Stimulated activated CD4-positive, alpha-beta T cell treated with anti-CD3 and anti-CD28 coated beads, Interleukin-1b, Interleukin-23, amount 100 ng/mL, for 1 hour (primary cell): ENCODE measurements at places on chromosomes 12 and 14.

DNA sequence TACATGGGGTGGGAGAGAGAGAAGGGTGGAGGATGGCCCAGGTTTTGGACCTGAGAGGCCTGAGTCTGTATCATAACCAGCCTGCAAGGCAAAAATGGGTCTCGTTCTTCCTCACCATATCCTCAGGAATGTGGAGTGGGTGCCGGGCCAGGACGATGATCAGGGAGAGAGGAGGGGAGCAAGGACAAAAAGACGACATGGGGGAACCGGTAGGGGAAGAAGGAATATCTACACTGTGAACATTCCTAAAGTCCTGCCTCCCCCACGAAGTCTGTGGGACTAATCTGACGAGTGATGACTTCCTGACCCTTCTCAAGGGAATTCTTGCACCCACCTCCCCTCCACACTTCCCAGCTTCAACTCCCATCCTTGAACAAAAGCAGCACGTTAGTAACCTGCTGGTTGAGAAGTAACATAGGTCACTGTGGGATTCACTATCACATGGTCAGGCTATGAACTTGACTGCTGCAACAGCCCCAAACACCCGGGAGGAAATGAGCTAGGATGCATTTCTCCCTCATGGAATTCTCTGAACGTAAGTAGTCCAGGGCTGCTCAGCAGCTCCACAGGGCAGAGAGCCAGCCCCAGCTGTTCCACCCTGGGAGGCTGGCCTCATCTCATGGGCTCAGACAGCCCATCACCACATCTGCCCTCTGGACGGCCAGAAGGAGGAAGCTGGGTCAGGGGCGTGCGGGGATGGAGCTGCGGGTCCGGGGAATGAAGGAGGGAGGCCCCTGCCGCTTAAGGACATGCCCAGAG lies 36.8 kb upstream of the VWF start:
- DNase-seq: no peak

GRCh38 chr14:74552623-74553022 lies 59.1 kb downstream of the ISCA2 start:
- DNase-seq: no peak

DNA sequence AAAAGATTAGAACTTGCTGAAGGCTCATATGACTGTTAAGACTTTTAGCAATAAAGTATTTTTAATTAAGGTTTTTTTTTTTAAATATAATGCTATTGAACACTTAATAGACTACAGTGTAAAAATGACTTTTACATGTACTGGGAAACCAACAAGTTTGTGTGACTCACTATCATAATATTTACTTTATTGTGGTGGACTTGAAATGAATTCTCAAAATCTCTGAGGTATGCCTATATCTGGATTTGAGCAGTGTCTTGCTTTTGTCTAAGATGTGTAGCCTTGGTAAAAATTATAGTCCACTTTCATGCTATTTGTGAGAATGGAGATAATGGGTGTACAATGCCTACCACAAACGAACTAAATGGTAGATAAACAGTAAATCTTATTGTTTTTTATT lies 33.9 kb upstream of the NAV3 start:
- DNase-seq: no peak

- no peak for DNase-seq
Observed at GRCh38 chr14:89755816-89756215, 198.7 kb downstream of the EFCAB11 start.

DNA sequence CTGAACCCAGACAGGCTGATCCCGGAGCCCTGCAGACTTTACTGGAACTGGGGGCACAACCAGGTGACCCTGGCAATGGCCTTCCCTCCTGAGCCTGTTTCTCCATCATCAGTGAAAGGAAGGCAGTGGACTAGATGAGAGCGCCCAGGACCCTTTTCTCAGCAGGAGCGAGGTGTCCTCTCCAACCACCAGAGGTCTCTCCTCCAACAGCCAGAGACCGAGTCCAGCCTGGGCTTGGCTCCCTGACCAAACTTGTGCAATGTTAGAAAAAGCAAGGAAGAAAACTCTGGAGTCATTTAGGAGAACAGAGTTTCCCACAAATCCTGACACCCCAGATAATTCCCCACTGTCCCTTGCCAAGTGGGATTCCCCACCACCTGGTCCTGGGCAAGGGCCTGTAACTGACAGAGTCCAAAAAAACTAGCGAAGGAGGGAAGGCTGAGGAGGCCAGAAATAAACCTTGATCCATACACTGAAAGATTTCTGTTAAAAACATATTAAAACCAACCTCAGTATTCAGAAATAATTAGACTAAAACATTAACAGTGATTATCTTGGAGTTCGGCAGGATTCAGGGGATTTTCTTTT lies 9.0 kb downstream of the RPS6KL1 start:
- DNase-seq: no peak

DNA sequence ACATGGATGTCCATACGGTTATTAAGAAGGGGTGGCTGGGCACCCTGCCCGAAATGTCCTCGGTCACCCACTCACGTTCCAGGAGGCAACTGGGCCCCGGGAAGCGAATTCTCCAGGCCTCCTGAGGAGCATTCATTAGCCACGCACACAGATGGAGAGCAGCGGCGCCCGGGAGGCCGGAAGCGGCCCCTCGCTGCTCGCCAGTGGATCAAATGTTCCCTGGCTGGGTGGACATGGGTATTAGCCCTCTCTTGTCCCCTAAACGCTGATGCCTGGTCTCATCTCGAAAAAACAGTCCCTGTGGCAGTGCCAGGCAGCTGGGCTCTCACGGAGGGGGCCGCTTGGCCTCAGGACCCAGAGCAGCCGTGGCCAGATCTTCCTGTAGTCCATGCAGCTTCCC lies 59.0 kb upstream of the DLK1 start:
- DNase-seq: no peak

GRCh38 chr12:46472893-46473633 lies 100.5 kb upstream of the SLC38A2 start:
- DNase-seq: no peak

GRCh38 chr12:122848471-122849351 lies 13.5 kb downstream of the HIP1R start:
- DNase-seq: no peak

GRCh38 chr12:70048521-70049250 lies 194.5 kb upstream of the CNOT2 start:
- no peak for DNase-seq

DNA sequence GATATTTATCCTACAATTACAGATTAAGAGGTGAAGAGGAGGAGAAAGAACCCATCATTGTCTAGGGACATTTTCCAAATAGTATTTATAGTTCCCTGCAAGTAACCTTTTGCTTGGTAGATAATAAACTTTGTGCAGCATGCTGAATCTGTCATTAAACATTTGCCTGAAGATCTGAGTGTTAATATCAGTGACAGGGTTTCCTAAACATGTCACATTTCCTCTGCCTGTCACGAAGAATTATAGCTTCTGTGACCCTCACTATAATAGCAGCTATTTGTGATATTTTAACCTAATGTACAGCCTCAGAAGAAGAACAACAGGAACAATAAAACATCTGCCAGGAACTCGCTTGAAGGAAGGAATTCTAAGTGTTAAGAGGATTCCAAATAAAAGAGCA lies 350.3 kb downstream of the GXYLT1 start:
- DNase-seq: no peak

DNA sequence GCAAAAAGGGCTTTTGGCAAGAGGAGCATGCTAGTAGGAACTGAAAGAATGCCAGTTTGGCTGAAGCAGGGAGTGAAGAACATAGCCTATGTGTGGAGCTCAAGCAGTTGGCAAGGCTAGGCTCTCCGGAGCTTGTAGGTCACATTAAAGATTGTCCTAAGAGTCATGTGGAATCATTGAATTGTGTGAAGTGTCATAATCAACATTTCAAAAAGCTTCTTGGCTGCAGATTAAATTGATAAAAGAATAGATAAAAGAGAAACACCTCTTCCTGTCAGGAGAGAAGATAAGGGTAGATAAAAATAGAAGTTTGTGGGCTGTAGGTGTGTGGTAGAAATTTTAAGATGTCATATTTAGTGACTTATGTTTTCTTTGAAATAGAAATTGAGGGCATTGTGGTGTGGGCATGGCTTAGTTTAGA lies 36.1 kb downstream of the CPSF6 start:
- no peak for DNase-seq

DNA sequence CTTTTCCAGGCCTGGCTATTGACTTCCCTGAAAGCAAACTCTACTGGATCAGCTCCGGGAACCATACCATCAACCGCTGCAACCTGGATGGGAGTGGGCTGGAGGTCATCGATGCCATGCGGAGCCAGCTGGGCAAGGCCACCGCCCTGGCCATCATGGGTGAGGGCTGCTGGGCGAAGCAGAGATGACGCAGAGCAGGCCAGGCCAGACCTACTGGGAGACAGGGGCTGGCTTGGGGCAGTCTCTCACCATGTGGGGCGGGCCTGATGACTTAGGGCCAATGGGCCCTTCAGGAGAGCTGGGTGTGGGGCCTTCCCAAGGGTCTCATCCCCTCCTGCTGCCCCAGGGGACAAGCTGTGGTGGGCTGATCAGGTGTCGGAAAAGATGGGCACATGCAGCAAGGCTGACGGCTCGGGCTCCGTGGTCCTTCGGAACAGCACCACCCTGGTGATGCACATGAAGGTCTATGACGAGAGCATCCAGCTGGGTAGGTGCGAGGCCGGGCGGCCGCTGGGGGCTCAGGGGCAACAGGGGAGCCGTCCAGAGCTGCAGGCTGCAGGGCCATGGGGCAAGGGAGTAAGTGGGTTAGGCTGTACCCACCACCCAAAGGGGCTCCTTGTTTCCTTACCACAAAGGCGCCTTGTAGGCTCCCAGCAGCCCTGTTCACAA lies 33.0 kb upstream of the LRP1-AS start:
- no peak for DNase-seq

GRCh38 chr12:52199294-52199919 lies 7.6 kb upstream of the KRT80 start:
- DNase-seq: no peak

- peak; percentile 16 for DNase-seq
Observed at GRCh38 chr12:11727133-11727664, 77.7 kb downstream of the ETV6 start.

DNA sequence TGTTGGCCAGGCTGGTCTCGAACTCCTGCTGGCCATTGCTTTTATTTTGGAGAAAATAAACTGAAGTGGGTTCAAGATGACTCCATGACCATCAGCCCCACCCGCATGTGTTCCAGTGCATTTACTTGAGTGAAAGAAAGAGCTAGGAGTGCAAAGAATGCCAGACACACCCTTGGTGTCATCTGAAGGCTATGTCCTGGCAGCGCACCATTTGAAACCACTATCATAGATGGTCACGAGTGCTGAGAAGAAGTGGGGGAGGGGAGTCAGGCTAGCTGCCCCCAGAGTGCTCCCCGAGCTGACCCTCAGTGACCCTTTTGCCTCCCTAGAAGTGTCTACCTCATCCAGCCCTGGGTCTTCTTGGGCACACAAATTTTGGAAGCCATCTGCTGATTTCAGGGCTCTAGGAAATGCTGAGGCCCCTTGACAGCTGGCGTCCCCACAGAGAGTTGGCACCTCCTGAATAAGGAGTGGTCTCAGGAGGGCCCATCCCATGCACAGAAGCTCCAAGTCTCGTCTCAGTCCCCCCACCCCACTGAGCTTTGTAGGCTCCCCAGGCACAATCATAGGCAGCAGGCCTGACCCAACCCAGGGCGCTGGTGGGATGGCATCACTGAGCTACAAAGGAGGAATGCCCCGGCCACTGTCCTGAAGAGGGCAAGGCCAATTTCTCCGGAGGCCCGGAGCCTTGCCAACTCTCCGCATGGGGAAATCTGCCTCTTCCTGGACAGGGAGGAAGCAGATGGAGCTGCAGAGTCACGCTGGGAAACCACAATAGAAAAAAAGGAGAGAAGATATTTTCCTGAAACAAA lies 28.0 kb downstream of the PXN start:
- DNase-seq: no peak
